ENCODE measurements at places on chromosomes 1 and 21.

DNA sequence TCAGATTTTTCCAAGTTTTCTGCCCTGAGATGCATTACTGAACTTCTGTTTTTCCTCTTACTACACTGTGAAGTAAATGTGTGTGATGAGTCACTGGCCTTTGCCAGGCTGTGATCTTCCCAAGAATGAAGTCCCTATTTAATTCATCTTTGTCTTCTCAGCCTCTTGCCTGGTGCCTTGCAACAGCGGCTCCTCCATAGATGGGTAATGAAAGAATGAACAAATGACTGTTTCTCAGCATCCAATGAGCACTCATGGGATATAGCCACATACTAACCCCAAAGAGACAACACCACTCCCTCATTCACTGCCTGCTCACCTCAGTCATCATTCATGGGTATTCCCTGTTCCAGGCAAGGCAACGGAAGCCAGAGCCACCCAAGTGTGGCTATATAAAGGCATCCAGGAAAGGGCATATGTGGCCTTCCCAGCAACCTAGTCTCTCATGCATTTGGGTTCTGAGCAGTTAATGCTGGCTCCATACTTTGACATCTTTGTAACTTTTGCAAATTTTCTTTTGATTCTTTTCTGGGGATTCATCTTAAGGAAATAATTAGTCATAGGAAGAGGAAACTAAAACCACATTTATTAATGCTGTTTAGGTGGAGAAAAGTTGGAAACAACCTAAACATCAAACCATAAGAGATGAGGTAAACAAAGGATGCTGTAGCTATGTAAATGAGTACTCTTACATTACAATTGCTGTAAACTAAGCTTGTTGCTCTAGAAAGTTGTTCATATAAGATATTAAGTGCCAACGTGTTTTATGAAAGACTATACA is 71.9 kb downstream of the HIVEP3 start:
- no peak for DNase-seq

DNA sequence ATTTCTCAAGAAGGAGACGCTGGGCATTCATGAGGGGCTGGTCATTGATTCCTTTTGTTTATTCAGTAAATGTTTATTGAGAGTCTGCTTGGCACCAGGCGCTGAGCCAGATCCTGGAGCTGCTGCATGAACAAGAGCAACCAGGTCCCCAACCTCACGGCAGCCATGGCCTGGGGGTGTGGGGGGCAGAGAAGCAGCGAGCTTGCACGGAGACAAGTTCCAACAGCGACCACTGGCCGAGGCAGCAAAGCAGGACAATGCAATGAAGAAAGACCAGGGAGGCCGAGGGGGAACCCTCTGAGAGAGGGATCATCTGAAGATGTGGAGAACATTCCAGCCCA is 7.5 kb downstream of the KCNAB2 start:
- no peak for DNase-seq

GRCh38 chr1:12138196-12139168 is 28.3 kb upstream of the TNFRSF1B start:
- DNase-seq, result no peak

- DNase-seq, result no peak
These were observed 35.5 kb downstream of the PLA2G4A start for GRCh38 chr1:186864296-186864695.

- DNase-seq, result no peak
These were observed 19.0 kb downstream of the GART start for GRCh38 chr21:33522953-33523349.

DNA sequence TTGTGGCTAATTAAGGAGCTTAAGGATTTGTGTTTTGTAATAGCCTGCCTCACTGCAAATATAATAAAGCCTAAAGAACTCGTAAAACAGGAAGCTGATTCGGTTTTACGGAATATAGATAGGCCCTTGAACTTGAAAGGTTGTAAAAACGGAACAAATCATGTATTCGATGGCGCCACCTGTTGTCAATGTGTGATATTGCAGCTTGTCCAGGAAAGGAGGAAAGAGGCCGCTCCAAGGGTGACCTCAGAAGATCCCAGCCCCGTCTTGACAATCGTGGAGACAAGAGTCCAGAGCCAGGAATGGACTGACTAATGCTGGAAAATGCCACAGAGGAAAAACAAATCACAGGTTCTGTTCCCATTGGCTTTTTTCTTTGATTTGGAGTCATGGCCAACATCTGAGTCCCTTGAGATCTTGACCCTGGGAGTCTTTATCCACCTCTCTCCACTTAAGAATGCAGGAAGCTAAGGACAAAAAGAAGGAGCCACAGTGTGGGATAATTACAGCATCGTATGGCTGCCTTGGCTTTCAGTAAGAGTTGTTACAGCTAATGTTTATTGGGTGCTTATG is 7.0 kb upstream of the IGSF21 start:
- peak; percentile 18 for DNase-seq

- no peak for DNase-seq
These were observed 469.8 kb downstream of the USP25 start for GRCh38 chr21:16199539-16199938.

GRCh38 chr1:114024049-114024448 is 44.8 kb downstream of the OLFML3 start:
- no peak for DNase-seq

DNA sequence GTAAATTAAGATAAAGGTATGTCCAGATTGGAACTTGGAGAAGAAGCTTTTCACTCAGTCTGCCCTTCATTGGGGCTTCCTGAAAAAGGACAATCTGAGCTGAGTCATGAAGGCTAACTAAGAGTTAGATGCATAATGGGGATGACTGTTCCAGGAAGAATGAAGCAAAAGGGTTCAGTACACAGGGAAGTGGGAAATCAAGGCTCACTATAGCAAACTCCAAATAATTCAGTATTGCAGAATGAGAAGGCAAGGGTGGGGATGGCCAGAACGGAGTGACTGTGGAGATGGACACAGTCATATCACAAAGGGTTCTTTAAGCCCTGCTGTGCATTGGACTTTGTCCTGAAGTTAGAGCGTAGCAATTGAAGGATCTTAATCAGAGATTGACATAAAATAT is 158.3 kb downstream of the FGGY start:
- peak; percentile 26 for DNase-seq

DNA sequence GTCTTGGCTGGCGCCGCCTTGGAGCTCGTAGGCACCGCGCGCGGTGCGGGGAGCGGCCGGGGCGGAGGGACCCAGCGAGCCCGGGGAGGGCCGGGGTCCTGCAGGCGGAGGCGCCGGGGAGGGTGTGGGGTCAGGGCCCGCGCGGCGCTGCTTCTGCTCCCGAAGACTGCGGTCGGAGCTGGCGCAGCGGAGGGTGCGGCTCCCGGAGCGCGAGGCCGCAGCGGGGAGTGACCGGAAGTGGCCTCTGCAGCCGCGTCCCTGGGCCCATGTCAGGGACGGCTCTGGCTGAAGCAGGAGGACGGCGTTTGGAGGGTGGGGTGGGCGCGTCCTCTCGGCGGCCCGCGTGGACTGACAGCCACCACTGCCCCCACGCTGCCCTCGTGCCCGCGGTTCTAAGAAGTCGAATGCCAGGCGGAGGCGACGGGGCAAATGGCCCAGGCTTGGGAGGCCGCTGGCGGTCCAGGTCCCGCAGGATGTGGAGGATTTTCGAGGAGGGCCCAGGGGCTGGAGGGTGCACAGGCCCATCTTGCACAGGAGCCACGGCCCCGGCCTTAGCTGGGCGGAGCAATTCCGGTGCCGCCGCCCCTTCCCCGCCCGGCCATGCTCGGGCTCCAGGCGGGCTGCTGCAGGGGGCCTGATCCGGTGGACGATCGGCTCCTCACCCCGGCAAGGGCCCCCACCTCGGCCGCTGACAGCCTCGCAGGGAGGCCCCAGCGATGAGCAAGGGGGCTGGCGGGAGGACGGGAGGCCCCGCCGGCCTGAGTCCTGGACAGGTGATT is 7.7 kb upstream of the ZNF669 start:
- peak; percentile 10 for DNase-seq

GRCh38 chr1:85258536-85259117 is 835 bp downstream of the C1orf52 start:
- DNase-seq, result no peak

GRCh38 chr1:203311368-203312301 is 6.3 kb downstream of the BTG2 start:
- no peak for DNase-seq

DNA sequence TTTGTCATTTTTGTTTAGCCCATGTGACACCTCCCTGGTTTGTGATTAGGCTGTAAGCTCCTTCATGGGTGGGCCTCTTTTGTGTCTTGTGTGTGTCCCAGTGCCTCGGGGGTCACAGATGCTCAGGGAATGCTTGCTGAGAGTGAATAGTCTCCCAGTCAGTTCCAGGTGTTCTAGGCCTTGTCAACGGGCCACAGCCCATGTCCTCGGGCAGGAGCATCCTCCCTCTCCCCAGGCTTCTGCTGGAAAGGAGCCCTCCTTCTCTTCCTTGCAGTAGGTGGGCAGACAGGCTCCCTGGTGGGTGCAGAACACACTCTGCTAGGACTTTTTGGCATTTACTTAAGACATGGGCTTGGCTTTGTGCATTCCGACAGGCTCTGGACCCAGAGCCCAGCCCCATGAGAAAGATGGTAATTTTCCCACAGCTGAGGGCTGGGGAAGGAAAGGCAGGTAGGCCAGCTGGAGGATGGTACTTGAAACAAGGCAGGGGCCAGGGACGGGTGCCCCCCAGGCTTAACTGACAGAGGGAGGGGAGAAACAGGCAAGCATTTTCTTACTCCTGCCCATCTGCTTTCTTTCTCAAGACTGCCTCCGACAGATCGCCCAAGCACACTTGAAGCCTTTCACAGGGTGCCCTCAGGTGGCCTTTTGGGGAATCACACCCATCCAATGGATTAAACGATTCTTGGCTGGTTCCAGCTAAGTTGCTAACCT is 7.1 kb upstream of the CPLANE2 start:
- DNase-seq, result peak; percentile 58

- no peak for DNase-seq
These were observed 475.6 kb downstream of the LTN1 start for GRCh38 chr21:28516991-28517592.

- DNase-seq, result no peak
These were observed 62.6 kb downstream of the KIF21B start for GRCh38 chr1:200960948-200961340.

DNA sequence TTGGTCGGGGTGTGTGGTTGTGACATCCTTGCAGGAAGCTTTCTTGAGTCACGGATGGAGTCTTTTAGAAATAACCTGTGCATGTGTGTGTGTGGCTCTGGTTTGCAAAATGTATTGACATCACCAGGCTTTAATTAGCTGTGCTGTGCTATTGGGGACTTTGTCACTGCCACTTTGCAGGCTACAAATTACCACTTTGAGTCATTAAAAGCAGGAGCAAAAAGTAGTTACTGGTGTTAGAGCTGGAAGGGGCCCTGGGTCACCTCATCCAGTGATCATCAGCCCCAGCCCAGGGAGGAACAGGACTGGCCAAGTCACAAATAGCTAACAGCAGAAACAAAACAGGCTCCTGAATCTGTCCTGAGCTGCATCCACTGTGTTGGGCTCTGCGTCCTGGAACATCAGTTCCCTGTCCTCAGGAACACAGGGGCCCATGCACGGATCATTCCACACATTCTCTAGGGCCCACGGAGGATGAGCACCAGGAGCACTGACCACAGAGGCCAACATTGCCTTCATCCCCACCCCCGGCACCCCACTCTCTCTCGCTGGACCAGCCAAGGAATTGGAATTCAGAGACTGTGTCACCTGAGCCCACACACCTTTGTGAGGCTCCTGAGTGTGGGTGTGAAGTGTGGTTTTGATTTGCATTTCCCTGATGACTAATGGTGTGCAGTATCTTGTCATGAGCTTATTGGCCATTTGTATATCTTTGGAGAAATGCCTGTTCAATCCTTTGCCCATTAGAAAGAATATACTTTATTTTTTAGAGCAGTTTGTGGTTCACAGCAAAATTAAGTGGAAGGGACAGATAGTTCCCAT is 280.1 kb upstream of the C1orf174 start:
- DNase-seq, result no peak

DNA sequence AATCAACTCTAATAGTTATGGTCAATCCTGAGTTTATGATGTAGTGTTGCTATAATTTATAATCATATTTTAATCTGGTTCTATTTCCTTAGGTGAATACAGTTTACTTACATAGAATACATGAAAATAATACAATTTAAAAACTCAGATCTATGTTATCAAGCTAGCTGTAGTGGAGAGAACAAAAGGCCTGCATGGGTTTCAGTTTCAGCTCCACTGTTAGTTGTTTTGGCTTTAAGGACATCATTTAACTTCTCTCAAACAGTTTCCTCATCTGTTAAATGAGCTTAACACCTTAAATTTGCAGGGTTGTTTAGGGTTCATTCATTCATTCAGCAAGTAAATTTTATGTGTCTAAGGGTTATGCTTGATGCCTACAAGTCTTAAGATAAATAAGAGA is 98.4 kb upstream of the KIAA1614 start:
- DNase-seq, result no peak

DNA sequence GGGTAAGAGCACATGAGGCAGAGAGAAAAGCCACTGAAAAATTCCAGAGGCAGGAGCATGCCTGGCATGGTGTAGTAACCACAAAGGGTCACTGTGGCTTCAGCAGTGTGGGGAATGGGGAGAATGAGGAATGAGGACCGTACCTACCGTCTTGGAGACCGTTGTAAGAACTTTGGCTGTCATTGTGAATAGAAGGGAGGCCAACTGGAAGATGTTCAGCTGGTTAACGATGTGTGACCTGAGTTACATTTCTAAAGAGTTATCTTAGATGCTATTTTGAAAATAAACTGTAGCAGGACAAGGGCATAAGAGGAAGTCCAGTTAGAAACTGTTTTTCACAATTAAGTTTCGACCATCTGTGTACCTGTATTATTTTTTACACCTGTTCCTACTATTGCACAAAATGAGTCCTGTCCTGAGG is 365.5 kb upstream of the SGIP1 start:
- DNase-seq, result no peak

DNA sequence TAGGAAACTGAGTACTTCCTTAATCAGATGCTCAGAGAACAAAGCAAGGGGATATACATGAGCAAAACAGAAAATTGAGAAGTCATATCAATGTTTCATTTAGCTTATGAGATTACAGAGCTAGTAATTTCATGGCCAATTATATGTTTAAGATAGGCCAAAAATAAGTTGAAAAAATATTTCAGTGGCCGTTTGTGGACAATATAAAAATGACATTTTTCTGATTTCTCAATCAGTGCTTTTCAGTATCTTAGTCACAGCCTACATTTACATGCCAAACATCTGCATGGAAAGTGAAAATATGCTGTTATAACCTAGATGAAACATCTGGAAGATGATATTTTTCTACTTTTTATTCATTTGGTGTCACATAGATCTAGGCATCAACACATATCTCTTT is 192.5 kb downstream of the HLX start:
- DNase-seq, result no peak

DNA sequence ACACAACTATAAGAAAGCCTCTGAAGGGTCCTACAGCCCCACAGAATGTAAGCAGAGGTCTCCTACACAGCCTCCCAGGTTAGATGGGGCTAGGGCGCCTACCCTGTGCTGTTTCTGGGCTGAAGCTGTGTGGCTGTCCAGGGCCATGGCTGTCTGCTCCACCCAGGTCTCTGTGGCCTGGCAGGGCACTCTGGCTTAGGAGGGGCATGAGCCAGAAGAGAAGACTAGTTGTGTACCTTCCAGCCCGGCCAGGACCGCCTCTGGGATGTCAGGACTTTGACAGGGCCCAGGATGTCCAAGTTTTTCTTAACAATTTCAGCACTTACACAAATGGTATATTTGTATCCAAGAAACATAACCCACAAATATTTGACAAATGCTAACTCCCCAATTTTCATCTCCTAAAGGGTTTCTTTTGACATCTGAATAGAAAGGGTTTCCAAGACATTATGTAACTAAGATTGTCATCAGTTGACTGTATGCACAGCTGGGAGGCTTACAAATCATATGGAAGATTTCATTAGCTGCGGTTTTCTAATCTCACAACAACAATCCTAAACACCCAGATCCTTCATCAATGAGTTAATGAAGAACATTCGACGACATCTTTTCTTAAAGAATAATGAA is 80.5 kb downstream of the HSF2BP start:
- no peak for DNase-seq
